ENCODE measurements at places on chromosomes 1 and 21. TPM values are rescaled to one million over a fixed set of nuclear protein-coding genes. Genes with fewer than 3 reads are reported as not detected.

FNDC7 gene
- total RNA-seq: not detected

LCE3E gene
- total RNA-seq: 2.7 TPM

DNA sequence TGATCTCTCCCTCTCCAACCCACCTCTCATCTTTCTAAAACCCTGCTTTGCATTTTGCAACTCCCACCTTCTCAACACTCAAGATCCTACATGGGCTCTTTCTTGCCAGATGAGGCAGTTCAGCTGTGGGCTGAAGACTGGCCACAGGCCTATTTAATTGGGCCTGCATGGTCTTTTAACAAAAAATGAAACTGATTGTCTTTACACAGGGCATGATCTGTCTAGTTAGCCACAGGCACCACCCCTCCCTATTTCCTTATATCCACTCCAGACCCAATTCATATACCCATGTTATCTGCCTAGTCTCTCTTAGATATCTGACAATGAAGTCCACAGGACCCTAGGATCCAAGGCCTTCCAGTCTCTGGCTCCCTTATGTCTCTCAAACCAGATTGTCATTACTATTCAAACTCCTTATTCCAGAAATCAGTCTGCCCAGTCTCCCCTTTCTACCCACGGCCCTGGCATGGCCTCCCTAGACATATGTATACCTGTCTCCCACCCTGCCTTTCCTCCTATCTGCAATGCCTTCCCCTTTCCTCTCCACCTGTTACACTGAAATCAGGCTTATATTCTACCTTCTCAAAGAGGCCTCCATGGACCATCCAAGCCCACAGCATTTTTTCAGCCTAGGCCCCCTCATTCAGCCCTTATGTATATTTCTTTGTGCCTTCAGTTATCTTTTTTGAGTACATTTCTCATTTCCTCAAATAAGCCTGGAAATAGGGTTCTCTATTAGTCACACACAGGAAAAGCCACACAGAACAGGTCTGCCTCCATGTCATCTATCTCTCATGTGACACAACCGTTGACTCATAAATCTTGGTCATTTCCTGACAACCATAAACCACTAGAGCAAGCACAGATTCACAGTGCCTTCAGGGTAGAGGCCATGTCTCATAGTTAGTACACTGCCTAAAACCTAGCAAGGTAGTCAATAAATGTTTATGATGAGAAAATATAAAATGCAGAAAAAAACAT, 39.0 kb downstream of the LPAR3 start:
- no peak for DNase-seq

- DNase-seq: no peak
Observed at GRCh38 chr1:228277491-228278431, 69.9 kb downstream of the OBSCN start.

DNA sequence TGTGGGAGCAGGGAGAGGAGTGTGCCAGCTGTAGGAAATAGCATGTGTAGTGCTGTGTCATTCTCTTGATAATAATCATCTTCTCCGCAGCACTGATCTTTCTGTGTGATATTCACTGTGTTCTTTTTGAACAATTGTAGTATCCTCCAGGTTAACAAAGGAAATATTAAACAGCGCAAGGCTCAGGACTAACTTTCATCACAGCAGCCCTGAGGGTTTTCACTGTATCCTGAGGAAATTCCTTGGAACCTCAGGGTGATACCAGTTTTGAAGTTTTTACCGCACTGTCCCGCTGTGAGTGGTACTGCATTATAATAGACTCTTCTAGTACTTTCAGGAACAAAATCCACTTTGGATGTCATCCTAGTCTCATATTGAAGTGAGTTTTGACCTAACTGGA, 228.4 kb upstream of the COA6 start:
- DNase-seq: no peak

DNA sequence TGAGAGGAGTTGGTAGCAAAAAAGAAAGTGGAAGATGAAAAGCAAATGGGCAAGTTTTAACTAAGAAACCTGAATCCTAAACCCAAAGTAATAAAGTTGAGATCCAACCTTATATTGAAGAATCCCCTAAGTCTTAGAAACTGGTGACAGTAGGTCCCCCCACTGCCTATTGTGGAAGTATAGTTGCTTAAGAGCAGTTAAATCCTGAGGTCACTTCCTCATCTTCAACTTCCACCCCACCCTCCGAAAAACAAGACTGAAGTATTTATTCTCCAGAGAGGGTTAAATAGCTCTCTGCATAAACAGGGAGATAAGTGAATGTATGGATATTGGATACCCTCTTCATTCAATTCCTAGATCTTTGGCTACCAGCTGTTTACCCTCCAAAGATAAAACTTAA, 3.3 kb upstream of the DSTYK start:
- no peak for DNase-seq

DNA sequence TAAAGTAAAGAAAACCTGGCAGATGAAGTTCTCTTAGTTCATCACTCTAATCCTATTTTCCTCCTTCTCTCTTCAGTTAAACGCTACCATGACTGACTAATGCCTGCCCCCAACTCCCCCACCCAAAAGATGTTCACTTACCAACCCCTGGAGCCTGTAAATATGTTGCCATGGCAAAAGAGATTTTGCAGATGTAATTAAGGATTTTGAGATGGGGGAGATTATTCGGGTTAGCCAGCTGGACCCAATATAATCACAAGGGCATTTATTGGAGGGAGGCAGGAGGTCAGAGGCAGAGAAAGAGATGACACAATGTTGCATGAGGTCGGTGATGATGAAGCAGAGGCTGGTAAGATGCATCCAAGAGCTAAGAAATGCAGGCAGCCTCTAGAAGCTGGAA, 69.3 kb upstream of the PPP2R5A start:
- DNase-seq: no peak

Measured in esophagus squamous epithelium (tissue), 5 donors.